ENCODE measurements at places on chromosomes 5 and 9. TPM values are rescaled to one million over a fixed set of nuclear protein-coding genes. Genes with fewer than 3 reads are reported as not detected.
A peak's percentile ranks its signal among the peaks of the same experiment; 100 is the strongest.

DNA sequence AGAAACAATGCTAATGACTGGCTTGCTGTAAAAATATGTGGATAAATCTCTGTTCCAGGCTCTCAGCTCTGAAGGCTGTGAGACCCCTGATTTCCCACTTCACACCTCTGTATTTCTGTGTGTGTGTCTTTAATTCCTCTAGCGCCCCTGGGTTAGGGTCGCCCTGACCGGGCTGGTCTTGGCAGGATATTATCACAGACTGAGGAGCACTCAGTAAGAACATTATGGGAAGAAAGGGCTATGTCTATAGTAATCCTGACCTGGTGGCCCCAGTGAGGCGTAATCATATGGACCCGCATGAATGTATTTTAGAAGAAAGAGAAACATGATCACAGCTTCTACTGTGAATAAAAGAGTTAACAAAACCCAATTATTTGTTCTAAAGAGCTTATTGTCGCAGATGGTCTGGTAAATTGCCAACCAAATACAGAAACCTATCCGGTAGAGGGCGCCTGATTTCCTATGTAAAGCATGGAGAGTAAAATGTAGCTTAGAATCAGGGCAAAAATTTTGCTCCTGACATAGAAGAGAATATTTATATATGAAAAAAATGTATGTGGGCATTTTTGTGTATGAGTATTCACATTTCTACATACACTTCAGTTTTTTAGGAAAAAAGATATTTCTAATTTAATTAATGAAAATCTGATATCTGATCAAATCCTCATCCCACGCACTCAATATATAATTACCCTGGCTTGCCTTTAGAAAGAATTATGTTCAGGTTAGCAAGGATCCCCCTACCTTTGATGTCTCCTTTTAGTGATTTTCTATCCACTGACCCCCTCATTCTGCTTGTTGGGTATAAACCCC lies 5.8 kb upstream of the IFNA1 start:
- peak; percentile 32 for DNase-seq

DNA sequence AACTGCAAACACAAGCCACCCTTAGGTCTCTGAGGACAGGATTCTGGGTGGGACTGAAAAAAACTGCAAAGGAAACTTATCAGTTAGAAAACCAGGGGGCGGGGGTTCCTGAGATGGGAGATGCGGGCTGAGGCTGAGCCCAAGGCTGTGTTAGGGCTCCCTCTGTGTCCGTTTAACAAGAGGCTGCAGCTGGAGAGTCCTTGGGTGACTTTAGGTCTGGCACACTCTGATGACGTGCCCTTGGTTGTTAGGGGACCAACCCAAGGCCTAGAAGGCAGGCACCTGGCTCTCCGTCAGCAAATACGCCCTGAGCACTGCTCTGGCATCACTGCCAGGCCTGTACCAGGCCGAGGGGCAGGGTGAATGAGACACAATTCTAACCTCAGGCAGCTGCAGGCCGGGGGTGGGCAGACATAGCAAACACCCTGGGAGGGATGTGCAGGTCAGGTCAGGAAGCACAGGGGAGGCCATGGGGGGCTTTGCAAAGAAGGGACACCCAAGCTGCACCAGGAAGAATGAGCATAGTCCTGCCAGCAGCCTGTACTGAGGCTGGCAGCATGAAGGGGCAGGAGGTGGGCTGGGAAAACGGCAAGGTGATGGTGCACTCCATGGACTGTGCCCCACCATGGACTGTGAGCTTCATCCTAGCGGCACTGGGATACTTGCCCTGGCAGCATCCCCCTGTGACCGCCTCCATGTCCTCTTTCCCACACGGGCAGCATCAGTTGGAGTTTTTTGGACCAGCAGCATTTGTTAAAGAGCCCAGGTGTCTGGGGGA lies 137.9 kb downstream of the GABBR2 start:
- no peak for DNase-seq

NR5A1 gene
- total RNA-seq: not detected

GRCh38 chr9:36023260-36024048 lies 13.3 kb upstream of the RECK start:
- DNase-seq: peak; percentile 66

PFN3 gene
- total RNA-seq: not detected

- no peak for DNase-seq
Observed at GRCh38 chr5:58259685-58260152, 200.2 kb downstream of the PLK2 start.

GRCh38 chr5:81756016-81756415 lies 5.1 kb upstream of the SSBP2 start:
- no peak for DNase-seq

GRCh38 chr5:35030426-35031100 lies 17.2 kb downstream of the AGXT2 start:
- no peak for DNase-seq

DNA sequence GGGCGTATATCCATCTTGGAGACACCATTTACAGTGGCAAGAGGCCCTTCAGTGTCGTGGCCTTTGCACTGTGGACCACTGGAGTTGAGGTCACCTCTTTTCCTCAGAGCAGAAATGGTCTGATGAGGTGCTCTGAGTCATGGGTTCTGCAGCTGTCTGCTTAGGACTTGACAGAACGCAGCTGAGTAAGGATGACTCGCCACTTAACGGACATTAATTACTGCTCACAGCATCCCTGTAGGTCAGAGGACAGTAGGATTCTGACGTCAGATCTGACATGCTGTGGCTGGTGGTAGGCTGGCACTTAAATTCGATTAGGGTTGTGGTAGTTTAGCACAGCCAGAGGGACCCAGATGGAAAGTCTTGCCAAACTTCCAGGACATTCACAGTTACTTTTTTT lies 479.4 kb downstream of the DMAC1 start:
- no peak for DNase-seq

ARHGEF39 gene
- total RNA-seq: 19.1 TPM

DNA sequence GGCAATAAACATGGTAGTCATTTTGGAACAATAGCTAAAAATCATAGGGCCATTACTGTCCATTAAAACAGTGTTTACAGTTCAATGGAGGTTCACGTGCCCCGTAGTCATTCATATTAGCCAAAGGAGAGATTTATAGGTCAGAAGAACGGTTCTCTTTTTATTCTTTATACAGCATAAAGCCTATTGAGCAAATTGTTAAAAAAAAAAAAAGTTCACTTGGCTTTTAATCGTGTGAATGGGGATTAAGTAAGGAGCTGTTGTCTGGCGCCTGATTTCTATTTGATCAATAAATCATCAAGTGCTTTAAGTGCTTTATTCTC lies 69.1 kb upstream of the TBCA start:
- no peak for DNase-seq

GRCh38 chr5:69451941-69452647 lies 37.2 kb downstream of the MARVELD2 start:
- DNase-seq: no peak

DNA sequence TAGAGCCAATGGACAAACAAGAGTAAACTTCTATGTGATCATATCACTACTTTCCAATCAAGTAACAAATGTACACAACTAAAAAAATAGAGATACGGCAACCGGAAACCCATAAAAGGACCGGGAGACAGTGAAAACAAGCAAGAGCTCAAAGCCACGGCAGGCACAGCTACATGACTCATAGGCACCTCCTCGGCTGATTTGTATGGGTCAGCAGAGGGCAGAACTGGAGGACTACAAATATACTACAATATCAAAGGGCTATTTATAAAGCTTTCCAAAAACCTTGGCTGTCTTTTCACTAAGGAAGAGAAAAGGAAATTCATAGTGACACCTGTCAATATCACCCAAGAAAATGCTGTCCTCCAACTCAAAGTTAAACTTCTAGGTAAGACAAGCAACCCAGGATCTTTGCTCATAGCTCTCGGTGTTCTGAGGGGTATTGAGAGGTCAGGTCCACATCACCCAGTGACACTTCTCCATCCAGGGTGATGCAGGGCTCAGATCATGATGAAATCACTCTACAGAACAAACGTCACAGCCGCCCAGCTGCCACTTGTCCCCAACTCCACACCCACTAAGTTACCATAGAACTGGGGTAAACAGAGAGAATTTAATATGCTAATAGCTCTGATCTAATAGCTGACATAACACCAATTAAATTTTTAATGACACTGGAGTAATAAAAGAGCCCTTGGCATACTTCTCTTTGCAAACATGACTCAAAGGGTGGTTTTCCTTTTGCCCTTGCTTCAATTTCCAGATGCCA lies 41.3 kb downstream of the PFDN1 start:
- DNase-seq: peak; percentile 62

HRCT1 gene
- total RNA-seq: not detected

DNA sequence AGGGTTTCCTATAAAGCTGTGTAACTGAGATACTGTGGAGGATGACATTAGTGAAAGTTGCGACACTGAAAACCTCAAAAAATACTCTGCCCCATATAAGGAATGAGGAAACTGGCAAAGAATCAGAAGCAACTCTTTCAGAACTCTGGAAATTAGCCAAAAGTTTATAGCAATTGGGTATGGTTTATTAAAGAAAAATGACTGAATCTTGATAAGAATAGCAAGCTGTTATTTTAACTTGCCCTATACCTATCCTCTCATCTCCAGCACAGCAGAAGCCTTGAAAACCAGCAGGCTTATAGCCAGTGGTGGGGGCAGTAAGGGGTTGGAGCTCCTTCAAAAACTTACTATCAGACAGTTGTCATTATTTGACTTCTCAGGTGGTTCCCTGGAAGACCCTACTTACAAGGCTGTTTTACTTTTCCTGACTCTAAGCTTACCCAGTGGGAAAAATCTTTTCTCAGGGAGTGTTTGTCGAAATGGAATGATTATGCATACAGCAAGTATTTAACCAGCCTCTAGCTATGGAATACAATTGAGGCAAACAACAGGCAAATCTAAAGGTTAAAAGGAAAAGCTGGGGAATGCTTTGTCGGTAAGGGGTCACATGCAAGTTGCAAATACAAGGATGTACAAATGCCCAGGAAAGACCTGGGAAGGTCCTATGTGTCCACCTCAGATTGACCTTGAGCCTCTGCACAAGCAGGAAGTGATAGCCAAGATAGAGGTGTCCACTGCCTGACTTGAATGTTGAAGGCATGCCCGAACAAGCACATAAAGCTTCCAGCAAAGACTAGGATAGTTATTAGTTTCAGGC lies 21.0 kb upstream of the FAM151B start:
- no peak for DNase-seq

DNA sequence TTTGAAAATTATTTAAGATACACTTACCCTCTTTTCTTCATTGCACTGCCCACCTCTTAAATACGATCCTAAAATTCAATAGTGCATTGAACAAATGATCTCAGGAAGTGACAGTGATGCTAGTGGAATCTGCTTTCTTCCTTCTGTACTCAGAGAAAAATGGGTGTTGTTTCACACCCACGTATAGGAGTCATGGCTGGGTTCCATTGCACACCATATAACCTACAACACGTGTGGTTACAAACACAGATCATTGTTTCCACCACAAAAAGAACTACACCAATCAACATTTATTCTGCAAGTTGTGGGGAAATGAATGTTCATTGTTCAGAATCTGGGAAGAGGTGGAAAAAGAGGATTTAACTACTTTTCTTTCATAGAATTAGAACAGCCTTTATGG lies 275.9 kb downstream of the MAN2A1 start:
- DNase-seq: no peak

GRCh38 chr5:39064450-39064849 lies 9.7 kb downstream of the RICTOR start:
- no peak for DNase-seq

- no peak for DNase-seq
Observed at GRCh38 chr5:1005249-1005851, 3.3 kb upstream of the NKD2 start.

DNA sequence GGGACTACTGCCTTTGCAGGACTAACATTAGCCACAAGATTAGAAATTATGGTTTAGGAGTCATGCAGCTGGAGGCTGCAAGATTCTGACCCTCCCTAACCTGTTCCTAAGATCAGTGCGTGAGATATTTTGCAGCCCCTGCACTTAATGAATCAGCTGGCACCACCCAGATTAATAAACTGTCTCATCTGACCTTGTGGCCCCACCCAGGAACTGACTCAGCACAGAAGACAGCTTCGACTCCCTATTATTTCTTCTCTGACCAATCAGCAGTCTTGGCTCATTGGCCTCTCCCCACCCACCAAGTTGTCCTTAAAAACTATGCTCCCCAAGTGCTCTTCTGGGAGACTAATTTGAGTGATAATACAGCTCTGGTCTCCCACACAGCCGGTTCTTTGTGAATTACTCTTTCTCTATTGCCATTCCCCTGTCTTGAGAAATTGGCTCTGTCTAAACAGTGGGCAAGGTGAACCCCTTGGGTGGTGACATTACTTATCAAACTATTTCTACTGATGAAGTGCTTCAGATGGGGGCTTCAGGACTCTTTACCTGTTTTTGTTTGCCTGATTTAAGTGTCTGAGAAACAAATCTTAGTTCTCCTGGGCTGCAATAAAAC lies 17.0 kb downstream of the CTSL start:
- no peak for DNase-seq

CCDC112 gene
- total RNA-seq: 2.0 TPM

SLC28A3 gene
- 0.20 TPM for total RNA-seq

FLT4 gene
- total RNA-seq: 0.45 TPM

- no peak for DNase-seq
Observed at GRCh38 chr5:64149268-64149667, 16.4 kb upstream of the RNF180 start.

GRCh38 chr5:169944922-169945680 lies 35.2 kb downstream of the INSYN2B start:
- no peak for DNase-seq

DNA sequence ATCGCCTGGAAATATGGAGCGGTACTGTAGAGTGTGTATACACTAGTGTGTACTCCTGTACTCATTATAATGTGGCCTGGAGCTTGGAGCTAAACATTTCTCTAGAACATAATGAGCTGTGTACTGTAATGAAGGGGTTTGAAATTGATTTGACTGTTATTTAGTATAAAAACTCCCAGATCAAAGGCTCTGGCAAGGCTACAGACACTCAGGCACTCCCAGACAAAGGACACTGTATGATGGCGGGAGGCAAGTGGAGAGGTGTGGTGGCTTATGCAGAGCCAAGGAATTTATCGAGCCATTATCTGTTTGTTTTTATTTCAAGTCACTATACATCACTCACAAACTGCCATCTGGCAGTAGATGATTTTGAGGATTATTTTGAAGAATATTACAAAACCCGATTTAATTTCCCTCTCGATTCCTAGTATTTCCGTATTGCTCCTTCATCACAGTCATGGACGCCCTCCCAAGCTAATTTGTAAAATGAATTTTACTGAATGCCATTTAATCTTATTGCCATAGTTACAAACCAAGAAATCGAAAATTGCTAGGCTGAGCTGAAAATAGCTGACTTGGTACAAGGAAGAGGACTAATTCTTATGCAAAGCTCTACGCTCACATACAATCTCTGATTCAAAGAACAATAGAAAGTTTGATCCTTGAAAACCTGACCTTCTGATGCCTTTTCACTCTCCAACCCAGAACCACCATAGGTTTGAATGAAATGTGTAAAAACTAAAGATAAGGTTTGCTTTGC lies 240.2 kb upstream of the SEMA6A start:
- no peak for DNase-seq

GRCh38 chr5:81393783-81394718 lies at the start of gene ACOT12:
Gene ACOT12 (minus strand): TSS chr5:81394134. CDS start chr5:81394114, 20 bp downstream.
- DNase-seq: no peak

CLTA gene
- total RNA-seq: 150 TPM

GRCh38 chr5:123485275-123485674 lies 26.7 kb upstream of the CSNK1G3 start:
- no peak for DNase-seq

RAPGEF1 gene
- 158 TPM for total RNA-seq

- no peak for DNase-seq
Observed at GRCh38 chr5:175593794-175594193, 64.1 kb upstream of the HRH2 start.
